GM23248 (cell line): ENCODE measurements at places on chromosomes 3 and 15.
A peak's percentile ranks its signal among the peaks of the same experiment; 100 is the strongest.

DNA sequence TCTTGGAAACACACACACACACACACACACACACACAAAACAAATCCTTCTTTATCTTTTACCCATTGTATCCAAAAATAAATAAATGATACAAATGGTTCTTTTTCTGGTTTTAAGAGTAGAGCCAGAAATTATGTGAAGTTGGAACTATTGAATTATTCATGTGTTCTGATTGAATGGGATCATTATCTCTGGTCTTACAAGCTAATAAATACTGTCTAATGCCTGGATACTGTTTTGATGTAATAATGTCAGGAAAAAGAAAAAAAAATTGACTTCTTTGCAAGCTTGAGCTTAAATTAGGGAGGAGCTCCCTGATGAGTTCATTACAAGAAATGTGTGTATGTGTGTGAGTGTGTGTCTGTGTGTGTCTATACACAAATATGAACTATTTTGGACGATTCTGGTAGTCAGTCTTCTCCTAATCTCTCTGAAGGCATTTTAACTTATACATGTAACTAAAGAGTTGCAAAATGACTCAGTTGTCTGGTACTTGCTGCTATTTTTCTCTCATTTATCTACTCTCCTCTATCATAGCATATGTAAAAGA is 507.2 kb upstream of the AGTR1 start:
- no peaks in the 10 kb centered on the region for H3K36me3 ChIP-seq
- no peak overlapping the region for H3K4me3 ChIP-seq
- no peaks in the 10 kb centered on the region for H3K4me1 ChIP-seq
- H3K27me3 ChIP-seq: no peaks in the 10 kb centered on the region

- no peaks in the 10 kb centered on the region for H3K36me3 ChIP-seq
- peak; percentile 12 for DNase-seq
- no peak overlapping the region for H3K27ac ChIP-seq
- H3K4me3 ChIP-seq: no peak overlapping the region
- H3K4me1 ChIP-seq: no peaks in the 10 kb centered on the region
Observed at GRCh38 chr3:51879937-51880336, 4.5 kb upstream of the IQCF5 start.

GRCh38 chr3:188752850-188753249 is 418.9 kb upstream of the TPRG1 start:
- no peak overlapping the region for H3K27ac ChIP-seq
- H3K4me3 ChIP-seq: no peak overlapping the region
- H3K4me1 ChIP-seq: no peaks in the 10 kb centered on the region
- DNase-seq: no peak
- no peaks in the 10 kb centered on the region for H3K27me3 ChIP-seq

DNA sequence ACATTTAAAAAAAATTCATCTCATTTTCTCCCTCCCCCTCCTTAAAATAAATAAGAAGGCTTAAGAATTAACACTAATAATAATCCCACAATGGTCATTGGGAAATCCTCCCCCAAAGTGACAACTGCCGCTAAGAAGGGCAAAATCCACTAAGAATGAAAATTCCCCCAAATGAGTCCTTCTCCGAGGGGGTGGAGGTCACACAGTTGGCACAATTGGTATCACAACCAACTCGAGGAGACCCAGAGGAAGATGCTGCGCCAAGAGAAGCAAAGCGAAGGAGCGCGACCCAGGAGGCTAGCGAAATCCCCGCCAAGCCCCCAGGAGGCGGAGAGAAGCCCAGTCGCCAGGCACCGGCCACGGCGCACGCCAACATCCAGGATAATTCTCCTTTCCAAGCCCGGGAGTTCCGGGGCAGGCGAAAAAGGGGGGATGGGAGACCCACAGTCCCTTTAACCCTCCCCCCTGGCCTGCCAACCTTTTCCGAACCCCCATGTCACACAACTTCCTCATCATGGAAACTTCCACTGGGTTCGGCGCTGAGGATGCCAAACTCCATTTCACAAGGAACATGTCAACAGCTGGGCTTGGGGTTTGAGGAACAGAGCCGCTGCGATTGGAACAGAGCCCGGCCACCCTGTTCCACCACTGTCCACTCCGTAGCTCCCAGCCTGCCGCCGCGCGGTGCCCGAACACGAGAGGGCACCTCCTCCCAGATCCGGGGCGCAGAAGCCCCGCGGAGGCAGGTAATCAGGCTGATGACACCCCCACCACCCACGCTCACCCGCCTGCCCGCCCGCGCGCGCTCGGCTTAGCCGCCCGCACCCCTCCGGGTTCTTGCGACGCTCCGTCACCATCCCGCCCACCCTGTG is 668 bp downstream of the THRB start:
- H3K4me3 ChIP-seq: peak overlapping the region; percentile 77
- no peaks in the 10 kb centered on the region for H3K36me3 ChIP-seq
- DNase-seq: peak; percentile 71
- H3K4me1 ChIP-seq: peaks cover 29% of the 10 kb centered on the region
- H3K27me3 ChIP-seq: no peaks in the 10 kb centered on the region

DNA sequence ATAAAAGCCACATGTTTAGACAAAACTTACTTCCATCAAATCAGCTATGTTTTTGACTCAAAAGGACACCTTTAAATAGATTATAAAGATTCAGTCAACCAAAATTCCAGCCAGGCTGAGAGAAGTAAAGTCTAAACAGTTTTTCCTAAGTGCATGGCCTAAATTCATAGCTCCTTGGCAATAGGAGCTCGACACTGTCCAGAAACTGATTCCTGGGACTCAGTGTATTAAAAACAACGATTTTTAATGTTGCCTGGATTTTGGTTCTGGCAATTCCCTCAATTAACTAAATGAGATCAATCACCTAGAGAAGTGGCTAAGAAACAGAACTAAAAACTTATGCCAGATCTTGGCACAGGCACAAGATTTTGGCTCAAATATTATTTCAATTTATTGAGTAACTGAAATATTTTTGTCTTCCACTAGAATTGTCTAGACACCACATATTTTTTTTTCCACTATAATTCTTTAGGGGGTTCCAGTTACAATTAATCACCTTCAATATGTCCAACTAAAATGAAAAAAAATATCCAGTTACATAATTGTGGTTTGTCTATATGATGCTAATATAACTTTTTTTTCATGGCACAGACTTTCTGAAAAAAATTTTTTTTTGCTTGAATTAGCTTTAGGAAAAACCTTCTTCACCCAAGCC is 135.9 kb downstream of the TFDP2 start:
- no peaks in the 10 kb centered on the region for H3K4me1 ChIP-seq
- no peaks in the 10 kb centered on the region for H3K27me3 ChIP-seq
- H3K36me3 ChIP-seq: no peaks in the 10 kb centered on the region
- no peak for DNase-seq
- H3K27ac ChIP-seq: no peak overlapping the region

DNA sequence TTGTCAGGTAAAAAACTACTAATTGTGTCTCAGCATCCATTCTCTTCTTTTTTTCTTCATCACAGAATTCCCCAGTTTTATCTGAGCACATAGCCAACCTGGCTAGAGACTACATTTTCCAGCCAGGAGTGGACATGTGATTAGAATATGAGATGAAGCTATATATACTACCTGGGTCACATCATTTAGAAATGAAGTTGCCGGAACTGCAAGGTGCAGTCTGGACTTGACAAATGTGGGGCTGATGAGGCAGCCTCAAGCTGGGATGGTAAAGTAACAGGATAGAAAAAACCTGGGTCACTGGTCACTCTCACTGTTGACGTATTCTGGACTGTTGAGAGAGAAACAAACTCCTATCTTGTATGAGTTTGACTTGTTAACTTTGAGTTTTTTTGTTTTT is 99.6 kb downstream of the STRIT1 start:
- no peak overlapping the region for H3K27ac ChIP-seq
- no peaks in the 10 kb centered on the region for H3K4me1 ChIP-seq
- H3K4me3 ChIP-seq: no peak overlapping the region
- no peaks in the 10 kb centered on the region for H3K27me3 ChIP-seq
